ENCODE measurements at places on chromosomes 5 and 9.

- DNase-seq: no peak
Observed at GRCh38 chr5:142828797-142829535, 58.8 kb downstream of the ARHGAP26 start.

DNA sequence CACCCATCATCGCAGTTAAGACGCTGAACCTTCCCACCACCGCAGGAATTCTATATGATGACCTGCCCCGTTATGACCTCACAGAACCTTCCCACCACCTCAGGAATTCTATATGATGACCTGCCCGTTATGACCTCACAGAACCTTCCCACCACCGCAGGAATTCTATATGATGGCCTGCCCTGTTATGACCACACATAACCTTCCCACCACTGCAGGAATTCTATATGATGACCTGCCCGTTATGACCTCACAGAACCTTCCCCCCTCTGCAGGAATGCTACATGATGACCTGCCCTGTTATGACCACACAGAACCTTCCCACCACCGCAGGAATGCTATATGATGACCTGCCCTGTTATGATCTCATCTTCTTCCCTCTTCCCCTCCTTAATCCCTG, 64.3 kb downstream of the IRX1 start:
- DNase-seq: no peak

- DNase-seq: no peak
Observed at GRCh38 chr9:104997536-104997935, 69.6 kb upstream of the ABCA1 start.

- DNase-seq: no peak
Observed at GRCh38 chr9:108217431-108218349, 638.1 kb downstream of the ACTL7B start.

DNA sequence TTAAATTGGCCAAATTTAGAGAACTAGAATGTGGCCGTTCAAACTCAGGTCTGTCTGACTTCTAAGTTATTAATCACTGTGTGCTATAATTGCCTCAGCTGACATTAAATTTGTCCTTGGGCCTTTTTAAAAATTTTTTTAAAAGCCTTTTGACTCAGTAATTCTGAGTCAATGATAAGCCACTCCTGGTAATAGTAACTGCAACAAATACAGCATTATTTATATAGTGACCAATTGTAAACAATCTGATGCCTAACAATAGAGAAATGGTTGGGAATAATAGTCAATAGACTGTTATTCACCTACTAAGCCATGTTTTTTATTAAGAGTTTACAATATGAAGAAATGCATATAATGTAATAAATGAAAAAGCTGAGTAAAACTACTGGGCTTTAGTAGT, 70.9 kb upstream of the FSD1L start:
- no peak for DNase-seq

- DNase-seq: no peak
Observed at GRCh38 chr9:128242124-128242523, 33.7 kb downstream of the GOLGA2 start.

- DNase-seq: no peak
Observed at GRCh38 chr5:65768723-65769346, 46.8 kb downstream of the NLN start.

DNA sequence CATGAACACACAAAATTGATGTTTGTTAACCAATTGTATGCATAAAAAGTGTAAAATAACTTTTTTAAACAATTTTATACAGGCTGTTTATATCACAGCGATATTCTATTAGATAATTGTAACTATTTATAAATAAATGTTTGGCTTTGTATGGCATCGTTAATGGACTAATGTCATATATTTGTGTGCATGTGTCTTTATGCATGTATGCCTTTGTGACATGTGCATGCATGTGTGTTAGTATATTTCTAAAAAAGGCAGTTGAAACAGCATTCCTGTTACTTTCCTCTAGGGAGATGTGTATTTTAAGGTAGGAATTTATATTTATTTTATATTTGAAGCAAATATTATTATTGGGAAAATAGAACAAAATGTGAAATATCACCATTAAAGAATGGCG, 268.9 kb downstream of the CDH18 start:
- DNase-seq: no peak

GRCh38 chr5:6490246-6490645, 41.6 kb downstream of the UBE2QL1 start:
- no peak for DNase-seq

DNA sequence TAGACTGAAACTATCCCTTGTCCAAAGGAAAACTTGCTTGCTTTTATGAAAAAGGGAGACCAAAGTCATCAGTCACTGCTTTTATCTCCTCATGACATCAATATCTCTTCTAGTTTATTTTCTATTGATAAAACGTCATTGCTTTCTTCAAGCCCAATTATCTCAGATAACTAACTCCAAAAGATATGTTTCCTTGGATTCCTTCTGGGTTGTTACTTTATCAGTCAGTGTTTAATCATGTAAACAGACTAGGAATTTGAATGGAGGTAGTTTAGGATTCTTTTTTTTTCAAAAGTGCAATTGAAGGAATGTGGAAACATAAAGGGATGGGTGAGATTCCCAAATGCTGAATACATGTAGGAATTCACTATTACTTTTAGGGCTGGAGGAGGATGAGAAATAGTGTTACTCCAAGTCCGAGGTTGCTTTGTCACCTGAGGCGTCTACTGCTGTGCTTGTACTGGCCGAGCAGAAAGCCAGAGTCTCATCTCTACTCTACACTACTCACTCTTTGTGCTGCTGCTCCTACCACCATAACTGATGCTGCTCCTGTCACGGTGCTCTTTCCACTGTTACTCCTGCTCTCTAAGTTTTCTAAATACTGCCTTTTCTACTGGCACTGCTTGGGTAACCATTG, 1697.1 kb upstream of the NUDT12 start:
- DNase-seq: no peak

- no peak for DNase-seq
Observed at GRCh38 chr5:32190095-32190494, 16.0 kb upstream of the GOLPH3 start.

DNA sequence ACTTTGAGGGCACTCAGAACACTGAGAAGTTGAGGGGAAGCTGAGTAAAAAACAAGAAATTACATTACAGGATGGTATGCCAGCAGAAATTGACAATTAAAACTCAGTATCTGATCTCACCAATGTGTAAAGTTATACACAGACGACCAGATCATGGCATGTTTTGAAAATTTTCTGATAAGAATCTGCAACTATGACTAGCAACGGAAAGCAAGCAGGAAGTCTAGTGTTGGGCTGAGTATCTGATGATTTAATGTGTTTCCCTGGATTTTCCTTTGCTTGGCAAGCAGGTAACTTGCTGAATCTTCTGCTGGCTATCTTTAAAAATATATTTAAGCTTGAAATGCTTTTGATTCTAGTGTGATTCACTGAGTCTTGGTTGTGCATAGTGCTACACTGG, 5.2 kb upstream of the GCNT4 start:
- no peak for DNase-seq

DNA sequence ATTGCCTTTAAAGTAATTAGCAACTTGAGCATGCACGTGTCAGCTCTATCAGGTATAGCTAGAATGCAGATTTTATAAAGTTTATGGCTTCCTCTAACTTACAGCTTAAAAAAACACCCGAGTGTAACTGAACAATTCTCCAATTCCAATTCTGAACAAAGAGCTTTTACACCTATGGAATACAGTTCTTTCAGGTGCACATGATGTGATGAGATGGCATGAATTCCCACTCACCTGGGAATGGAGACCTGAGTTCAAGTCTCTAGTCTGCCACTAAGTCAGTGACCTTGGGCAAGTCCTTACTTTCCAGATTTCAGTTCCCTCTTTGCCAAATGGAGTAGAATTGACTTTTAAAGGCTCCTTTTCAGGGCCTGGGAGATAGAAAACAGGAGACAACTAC, 1.8 kb downstream of the ZFAND5 start:
- no peak for DNase-seq

DNA sequence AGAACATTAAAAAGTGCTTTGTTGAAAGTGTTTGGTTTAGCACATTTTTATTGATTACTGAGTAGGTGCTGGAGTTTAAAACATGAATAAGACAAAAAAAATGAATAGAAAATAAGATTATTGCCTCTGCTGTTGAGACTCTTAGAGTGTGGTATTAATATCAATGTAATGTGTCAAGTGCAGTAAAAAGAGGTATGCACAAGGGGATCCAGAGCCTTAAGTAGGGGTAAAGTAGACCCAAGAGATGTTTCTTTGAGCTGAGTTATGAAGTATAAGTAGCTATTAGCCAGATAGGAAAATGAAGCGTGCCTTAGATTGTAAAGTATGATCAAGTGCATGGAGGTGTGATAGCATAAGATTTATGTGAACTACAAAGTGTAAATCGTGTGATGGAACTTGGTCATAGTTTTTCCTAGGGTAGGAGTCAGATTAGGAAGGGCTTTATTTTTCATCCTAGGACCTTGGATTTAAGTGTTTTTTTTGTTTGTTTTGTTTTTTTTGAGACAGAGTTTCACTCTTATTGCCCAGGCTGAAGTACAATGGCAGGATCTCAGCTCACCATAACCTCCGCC, 45.2 kb downstream of the NSD1 start:
- DNase-seq: no peak

DNA sequence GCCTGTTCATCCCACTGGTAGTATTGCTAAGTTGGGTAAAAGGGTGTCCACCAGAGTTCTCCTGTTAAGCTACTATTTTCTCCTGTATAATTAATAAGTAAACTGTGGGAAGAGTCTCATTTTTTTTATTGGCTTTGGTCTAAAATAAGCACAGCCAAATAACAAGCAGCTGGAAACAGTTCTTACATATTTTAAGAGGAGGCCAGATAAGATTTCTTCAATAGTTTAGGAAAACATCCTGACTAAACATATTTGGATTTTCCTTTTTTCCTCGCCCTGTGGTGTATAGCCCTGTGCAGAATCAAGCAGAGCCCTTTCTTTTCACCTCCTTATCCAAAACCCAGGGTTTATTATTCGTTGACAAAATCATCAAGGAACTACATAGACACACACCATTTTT, 122.2 kb upstream of the ZNF608 start:
- DNase-seq: no peak

- no peak for DNase-seq
Observed at GRCh38 chr9:32986971-32987370, 14.5 kb downstream of the APTX start.

DNA sequence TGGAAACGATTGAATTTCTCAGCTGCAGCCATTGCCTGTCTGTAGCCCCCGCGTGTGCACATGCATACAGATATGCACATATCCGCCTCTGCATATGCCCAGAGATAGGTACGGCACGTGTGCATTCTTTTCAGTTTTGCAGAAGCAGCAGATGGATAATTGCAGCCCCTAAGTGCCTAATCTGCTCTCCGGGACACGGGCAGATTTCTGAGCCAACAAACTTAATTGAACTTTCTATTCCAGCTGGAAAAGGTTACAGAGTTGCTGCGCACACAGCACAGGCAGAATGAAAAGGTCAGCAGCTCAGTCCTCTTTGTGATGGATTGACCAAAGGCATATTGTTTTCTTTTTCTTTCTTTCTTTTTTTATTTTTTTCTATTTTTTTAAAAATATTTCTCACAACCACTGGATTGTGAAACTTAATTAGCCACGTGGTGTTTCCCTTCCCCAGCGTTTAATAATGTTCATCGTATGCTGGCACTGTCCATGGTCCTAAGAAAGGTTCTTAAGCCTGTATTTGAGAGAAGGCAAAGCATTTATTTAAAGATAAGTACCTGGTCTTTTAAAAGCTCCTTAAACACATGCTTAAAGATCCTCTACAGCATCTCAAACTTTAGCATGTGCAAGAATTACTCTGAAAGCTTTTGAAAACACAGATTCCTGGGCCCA, 270.2 kb upstream of the BRINP1 start:
- DNase-seq: no peak

DNA sequence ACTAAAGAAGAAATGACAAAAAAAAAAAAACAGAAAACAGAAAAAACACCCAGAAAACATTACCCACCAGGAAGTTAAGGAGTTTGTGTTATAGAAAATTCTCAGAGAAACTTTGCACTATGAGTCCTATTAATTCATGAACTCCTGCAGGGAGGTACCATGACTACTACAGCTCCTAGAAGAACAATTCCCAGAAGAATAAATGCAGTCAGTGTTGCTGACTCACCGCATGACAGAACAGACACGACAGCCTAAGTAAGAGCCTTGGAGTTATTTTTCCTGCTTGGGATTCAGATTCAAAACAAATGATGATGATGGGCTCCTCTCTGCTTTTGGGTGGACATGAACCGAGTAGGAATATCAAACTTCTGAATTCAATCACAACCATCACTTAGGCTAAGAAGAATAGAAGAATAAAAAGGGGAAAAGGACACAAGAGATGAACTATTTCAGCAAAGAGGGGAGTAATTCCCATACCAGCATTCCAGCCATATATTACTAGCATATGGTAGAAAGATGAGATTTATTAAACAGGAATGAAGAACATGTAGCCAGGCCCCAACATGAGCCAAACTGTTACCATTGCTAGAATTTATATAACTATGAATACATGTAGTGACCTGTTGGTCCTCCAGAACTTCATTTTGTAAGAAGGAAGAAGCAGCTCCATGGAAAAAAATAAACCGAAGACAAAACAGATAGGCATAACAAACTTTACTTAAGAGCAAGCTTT, 209.6 kb upstream of the PDE4D start:
- no peak for DNase-seq

DNA sequence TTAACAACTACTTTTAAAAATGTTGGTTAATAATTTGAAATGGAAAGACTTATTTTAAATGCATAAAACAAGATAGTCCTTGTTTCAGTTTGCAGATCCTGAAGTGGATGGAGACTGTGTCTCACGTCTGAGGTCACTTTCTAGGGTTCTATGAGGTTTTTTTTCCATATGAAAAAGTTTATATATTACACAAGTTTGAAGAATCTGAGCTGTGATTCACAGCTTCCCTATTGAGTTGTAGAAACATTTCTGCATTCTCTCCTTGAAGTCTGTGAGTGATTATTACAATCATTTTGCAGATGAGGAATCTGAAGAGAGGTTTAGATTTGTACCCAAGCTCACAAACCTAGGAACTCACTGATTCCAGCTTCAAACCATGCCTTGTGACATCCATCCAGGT, 442.5 kb upstream of the KLF4 start:
- DNase-seq: no peak

GRCh38 chr5:83281176-83281575, 190.4 kb upstream of the VCAN start:
- no peak for DNase-seq

DNA sequence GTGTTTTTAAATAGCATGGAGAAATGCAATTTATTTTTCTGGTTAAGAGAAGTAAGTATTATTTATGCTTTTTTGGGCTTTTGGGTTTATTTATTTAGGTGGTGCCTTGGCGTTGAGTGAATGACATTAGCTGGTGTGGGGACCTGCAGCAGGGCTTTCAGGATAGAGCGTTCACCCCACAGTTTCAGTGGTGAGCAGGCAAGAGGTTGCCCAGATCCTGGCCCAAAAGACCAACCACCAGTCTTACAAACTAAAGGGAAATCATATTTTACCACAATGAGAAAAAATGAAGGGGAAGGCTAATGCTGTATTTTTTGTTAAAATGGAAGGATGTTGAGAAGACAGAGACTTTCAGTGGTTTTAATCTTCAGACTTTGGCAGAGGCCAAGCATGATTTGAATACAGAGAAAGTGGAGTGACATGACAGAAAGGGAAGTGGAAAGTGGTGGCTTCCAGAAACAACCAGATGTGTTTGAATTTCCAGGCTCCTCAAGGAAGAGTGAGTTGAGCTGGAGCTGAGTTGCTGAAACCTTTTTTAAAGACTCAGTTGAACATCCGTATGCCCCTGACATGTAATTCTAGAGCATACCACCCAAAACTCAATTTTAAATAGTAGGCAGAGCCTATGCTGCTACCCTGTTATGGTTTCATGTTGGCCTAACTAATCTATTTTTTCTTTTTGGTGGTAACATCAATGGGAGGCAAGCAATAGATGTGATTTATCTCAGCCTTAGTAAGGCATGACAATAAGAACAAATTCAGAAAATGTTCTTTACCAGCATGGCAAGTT, 94.8 kb downstream of the AOPEP start:
- no peak for DNase-seq

- DNase-seq: no peak
Observed at GRCh38 chr5:15013654-15014463, 142.3 kb upstream of the ANKH start.
